ENCODE measurements at places on chromosomes 12 and 14. TPM values are rescaled to one million over a fixed set of nuclear protein-coding genes. Genes with fewer than 3 reads are reported as not detected.

DNA sequence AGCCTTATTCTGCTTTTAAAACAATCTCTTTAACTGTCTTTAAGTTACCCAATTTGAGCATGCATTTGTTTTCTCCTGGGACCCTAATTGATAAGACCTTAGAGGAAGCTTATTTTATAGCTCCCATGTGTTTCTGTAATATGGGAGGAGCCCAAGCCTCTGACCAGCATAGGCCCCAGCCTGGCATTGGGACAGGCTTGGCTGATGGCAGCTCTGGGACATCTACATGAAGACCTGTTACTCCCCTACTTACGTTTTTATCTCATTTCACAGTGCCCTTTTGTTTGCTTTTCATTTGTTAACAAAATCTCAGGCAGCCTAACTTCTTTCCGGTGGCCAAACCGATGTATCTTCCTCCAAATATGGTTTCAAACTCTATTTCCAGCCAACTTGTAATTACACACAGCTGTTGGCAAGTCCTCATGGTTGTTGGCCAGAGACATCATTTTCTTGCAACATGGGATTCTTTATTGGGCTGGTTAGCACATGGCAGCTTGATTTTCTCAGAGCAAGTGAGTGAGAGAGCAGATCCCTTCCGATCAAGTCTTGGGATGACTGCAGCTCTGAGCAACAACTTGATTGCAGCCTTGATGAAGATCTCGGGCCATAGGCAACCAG is 1117.5 kb downstream of the AACS start:
- no peak for DNase-seq

DNA sequence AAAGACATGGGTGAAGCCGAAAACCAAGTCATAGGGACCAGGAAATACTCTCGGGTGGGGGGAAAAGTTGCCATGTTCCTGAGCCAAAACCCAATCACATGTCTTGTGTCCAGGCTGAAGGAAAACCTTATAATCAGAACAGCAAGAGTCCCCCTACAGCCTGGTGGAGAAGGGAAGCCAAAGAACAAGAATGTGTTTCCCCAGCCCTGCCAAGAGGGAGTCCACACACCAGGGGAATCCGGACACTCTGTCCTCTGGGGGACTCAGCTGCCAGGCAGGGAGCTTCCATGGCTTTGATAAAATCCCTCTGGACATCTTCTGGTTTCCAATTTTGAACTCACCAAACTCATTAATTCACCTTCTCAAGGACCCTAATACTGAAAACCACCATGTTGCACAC is 273.0 kb downstream of the FOXN3 start:
- DNase-seq = no peak

CISTR gene
- 0.22 TPM for polyA plus RNA-seq

- DNase-seq = no peak
Measured at GRCh38 chr14:87829543-87829942, 163.4 kb downstream of the GALC start.

GRCh38 chr14:68789821-68790643 is 2.8 kb downstream of the ZFP36L1 start:
- DNase-seq = no peak

DNA sequence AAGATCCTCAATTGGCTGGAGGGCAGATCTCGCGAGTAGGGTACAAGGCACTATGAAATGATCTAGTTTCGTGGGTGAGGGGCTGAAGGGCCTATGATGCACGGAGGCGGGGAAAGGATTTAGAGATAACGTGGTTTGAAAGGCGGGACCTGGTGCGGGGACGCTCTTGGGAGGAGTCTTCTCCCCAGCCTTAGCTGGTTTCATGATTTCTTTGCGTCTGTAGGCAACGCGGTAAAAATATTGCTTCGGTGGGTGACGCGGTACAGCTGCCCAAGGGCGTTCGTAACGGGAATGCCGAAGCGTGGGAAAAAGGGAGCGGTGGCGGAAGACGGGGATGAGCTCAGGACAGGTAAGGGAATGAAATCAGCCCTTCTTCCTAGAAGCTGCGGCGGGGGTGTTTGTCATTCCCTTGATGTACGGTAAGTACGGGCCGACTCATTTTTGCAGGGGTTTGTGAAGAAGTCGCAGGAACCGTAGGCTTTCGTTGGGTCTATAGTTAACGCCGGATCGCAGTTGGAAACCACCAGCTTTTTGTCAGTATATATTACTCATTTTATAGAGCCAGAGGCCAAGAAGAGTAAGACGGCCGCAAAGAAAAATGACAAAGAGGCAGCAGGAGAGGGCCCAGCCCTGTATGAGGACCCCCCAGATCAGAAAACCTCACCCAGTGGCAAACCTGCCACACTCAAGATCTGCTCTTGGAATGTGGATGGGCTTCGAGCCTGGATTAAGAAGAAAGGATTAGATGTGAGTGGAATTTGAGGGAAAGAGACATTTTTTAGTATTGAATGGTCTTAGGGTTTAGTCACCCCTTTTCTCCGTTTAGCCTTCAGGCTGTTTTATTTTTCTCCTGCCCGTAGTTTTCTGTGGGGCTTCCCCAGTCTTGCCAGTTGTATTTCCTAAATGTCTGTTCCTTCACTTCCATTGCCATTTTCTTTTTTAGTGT is 602 bp downstream of the APEX1 start:
- DNase-seq = no peak

- DNase-seq = no peak
Measured at GRCh38 chr12:46358325-46358700, 14.3 kb downstream of the SLC38A2 start.

DNA sequence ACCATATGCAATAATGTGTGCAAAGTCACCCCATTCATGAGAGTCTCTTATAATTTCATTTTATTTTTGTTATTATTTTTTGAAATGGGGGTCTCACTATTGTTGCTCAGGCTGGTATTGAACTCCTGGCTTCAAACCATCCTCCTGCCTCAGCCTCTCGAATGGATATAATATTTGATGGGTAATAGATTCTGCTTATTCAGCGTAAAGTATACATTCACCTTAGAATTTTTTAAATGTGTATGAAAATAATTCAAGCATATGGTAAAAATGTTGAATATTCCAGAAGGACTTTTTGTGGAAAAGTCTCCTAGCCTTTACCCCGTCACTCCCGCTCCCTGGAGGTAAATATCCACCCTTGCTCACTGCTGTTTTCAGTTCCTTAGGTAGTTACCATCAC is 23.4 kb upstream of the SSPN start:
- DNase-seq = no peak

DNA sequence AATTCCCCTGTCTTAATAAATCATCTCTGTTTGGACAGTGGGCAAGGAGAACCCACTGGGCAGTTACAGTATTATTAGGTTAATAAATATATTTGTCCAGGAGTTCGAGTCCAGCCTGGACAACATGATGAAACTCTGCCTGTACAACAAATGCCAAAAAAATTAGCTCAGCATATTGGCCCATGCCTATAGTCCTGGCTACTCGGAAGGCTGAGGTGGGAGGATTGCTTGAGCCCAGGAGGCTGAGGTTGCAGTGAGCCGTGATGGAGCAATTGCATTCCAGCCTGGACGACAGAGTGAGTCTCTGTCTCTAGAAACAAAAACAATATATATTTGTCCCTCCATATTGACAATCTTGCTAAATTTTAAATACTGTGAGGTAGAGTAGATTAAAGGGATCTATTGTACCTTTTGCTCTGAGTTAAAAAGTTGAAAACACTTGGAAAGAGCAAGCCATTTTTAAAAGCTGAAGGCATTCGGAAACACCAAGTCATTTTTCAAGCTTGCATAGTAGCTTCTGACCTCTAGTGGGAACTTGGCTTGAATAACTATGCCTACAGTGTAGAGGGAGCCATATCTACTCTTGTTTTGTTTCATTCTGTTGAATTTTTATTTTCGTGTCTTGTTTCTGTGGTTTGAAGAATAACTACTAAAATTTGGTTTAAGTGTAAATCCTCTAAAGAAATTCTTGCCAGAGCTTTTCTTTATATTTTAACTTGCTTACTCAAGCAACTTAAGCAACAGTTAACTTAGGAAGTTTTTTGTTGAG is 14.6 kb upstream of the EEA1 start:
- no peak for DNase-seq

CYP46A1 gene
- polyA plus RNA-seq = 2.2 TPM

DNA sequence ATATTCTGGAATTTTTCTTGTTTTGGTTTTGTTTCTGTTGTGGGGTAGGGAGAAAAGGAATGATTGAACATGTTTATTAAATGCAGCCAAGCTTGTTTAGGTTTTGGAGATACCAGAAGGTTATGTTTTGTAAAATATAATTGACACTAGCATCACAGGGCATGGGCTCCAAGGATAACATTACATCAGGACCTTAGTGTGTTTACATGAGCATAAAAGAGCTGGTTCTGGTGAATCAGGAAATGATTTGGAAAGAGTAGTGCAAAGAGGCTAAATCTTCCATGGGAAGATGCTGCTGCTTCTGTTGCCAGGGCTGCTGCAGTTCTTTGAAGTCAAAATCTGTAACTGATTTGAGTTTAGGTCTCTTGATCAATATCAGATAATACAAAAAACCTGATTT is 118.7 kb downstream of the ETNK1 start:
- DNase-seq = no peak

- DNase-seq = no peak
Measured at GRCh38 chr12:47071241-47071852, 8.1 kb upstream of the PCED1B start.

RERG gene
- 40.1 TPM for polyA plus RNA-seq

DNA sequence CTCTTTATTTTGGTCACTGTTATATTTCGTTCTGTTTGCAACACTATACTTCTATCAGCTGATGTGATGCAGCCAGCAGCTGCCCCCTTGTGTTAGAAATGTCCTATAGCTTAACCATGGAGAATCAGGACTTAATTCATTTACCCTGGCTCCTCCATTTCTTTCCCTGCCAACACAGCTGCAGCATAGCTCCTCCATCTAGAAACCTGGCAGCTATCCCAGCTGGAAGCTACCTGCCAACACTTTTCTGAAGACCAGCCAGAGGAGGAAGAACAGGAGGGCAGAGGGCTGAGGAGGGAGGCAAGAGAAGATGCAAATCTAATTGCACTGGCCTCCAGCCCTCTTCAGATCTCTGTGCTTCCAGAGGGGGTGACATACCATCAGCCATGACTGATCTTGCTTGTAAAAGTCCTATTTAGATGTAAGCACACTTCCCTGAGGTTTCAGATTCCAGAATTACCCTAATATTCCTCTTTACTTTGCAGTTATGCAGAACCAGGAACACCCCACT is 156.8 kb upstream of the TMEM260 start:
- DNase-seq = peak; percentile 53

- no peak for DNase-seq
Measured at GRCh38 chr12:113271466-113271852, 50.2 kb downstream of the TPCN1 start.

DNA sequence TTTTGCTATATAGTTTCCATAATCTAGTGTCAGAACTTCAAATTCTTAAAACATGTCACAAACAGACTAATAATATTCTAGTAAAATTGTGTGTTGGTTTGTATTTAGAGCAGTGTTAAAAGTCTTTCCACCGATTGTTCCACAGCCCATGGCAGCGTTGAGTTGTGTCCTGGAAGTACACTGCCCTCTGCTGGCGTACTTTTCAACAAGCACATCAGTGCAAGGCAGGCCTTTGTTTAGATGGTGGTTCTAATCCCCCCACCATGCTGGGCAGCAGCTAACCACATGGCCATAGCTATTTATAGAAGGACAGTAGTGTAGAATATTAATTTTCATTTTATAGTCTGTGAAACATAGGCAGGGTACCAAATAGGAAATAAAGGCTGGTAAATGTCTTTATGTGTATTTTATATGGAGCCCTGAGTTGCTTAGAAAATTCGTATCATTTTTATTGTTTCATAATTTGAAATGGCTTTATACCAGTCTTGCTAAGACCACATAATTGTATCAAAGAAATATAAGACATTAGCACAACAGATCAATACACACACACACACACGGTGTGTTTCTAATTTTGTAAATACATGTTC is 235.4 kb downstream of the SEC23A start:
- peak; percentile 78 for DNase-seq

TEX22 gene
- polyA plus RNA-seq = 1.6 TPM

- no peak for DNase-seq
Measured at GRCh38 chr12:118958520-118958919, 22.8 kb upstream of the SRRM4 start.

ALDH1L2 gene
- polyA plus RNA-seq = 1.3 TPM

DNA sequence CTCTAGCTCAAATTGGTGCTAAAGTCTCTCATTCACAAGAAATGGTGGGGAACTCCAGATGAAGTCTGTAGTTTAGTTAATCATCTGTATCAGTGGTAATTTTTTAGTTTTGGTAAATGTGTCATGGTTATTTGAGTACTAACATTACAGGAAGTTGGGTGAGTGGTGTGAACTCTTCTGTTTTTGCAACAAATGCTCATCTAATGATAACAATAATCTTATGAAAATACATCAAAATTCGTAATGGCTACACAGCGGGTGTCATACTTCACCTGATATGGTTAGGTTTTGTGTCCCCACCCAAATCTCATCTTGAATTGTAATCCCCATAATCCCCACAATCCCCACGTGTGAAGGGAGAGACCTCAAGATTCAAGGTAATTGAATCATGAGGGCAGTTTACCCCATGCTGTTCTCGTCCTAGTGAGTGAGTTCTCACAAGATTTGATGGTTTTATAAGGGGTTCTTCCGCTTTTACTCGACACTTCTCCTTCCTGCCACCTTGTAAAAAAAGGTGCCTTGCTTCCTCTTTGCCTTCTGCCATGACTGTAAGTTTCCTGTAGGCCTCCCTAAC is 209.3 kb upstream of the FOXN3 start:
- no peak for DNase-seq

GRCh38 chr14:56004786-56005185 is 113.4 kb upstream of the PELI2 start:
- DNase-seq = no peak

DAO gene
- 1.3 TPM for polyA plus RNA-seq

GPX2 gene
- 1.5 TPM for polyA plus RNA-seq

CLEC14A gene
- polyA plus RNA-seq = 20.9 TPM

SMCO3 gene
- 3.0 TPM for polyA plus RNA-seq

DNA sequence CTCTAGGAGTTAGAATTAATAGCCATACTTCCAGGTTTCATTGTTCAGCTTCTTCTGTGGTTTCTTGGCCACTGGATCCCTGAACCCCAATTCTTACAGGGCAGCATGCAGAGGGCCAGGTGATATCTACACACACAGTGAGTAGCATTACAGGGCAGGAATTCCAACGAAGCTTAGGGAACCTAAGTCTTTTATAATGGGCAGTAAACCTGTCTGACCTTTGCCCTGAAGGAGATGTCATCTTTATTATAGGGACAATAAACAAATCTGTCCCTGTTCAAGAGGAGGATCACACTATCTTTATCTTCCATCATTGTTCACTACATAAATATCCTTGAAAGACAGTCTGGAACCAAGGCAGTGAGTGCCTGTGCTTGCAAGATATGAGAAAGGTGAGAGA is 11.7 kb upstream of the EML5 start:
- DNase-seq = no peak
